Stimulated activated CD8-positive, alpha-beta memory T cell treated with anti-CD3 and anti-CD28 coated beads, Interleukin-4, amount 100 ng/mL, for 1 hour (primary cell): ENCODE measurements at places on chromosomes 6 and 20.

- no peak for DNase-seq
Measured at GRCh38 chr6:6942831-6943230, 164.9 kb upstream of the RREB1 start.

DNA sequence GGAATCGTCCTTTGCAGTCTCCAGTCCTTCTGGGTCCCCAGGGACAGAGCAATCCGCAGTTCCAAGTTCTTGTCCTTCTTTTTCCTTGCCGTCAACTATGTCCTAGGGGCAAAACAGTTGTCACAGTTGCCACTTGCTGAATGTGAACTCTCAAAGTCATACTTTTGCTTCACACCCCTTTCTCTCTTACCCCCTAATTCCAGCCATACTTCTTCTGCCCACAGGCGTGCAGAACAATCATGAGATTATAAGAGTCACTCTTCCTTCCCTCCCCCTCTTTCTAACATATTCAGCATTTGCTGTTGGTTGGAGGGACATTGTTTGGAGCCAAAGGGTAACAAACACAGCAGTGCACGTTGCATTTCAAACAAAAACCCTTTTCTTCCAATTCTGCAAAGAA lies 74.4 kb downstream of the BCAS1 start:
- no peak for DNase-seq

GRCh38 chr6:111499269-111499793 lies 16.3 kb upstream of the REV3L start:
- DNase-seq: no peak

DNA sequence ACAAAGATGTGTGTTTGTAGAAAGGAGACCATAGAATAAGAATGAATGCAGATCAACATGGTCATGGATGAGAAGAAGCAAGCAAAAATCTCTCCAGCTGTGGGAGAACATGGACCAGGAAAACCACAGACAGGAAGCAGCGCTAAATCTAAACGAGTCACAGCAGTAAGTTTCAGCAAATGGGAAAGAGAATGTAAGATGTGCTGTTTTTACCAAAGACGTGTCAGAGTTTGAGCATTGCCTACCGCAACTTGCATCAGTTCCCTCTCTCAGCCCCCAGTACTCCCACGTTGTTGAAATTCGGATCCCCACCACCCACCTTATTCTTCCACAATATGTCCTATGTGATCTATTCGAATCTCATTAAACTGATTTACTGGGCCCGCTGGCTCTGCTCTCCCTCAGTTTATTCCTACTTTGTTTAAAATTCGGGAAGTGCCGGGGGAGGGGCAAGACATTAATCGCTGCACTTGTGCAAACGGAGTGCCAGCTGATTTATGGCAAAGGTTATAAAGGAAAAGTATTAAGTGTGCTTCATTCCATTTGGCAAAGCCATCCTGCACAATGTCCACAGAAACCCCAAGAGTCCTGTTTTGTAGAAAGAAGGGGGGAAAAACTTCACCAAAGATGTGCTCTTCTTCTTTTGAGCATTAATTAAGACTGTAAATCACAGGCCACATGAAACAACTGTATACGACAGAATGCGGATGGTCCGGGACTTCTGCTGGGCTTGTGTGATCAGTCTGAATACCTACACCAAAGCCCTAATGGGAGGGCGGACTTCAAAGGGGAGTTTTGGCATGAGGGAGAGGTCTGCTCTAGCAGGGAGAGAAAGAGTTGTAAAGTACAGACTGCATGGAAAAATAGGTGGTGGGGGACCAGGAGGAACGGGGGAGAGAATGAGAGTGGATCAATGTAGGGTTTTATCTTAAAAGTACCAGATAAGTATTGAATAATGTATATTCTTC lies 59.1 kb upstream of the PRDM1 start:
- DNase-seq: no peak

DNA sequence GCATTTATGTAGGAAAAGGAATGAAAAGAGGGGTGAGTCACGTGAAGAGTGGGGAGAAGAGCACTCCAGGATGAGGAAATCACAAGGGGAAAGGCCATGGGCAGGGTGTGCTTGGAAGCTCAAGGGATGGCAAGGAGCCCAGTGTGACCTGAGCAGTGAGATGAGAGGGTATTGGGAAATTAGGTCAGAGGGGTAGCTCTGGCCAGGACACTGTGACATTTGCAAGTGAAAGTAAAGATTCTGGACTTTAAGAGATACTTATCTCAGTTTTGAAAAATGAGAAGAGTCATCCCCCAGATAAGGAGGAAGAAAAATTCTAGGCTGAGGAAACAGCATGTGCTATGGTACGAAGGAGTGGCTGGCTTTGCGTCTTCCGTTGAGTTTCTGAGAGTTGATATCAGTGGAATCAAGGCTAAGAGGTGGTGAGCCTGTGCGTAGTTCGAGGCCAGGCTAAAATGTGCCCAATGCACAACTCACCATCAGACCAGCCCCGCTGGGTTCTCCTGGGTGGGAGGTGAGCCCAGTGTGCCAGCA lies 79.9 kb downstream of the GCLC start:
- no peak for DNase-seq

DNA sequence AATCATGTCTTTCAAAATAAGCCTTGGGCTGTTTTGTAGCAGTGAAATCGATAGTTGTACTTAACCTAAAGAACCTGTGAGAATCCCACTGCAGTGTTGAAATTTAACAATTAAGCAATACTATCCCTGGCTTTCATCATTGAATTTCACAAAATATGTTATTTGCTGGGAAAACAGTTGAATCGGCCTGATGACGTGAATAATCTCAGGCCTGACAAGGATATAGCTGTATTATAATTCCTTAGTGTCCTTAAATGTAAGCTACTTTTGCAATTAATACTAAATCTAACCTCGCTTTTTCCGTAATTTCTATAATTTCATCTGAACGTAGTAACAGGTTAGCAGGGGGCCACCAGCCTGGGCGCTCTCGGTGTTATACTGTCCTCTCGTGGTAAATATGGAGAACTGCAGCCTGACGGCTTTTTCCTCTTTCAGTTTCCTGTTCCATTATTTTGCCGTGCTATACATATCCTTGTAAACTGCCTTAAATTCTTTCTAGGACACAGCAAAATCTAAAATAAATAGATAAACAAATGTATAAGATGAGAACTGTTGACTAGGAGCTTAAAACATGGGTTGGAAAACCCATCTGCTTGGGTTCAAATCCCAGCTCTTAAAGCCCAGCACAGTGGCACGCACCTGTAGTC lies 24.0 kb downstream of the MTFR2 start:
- DNase-seq: no peak

GRCh38 chr20:44208770-44209169 lies 1.8 kb downstream of the OSER1 start:
- DNase-seq: no peak

DNA sequence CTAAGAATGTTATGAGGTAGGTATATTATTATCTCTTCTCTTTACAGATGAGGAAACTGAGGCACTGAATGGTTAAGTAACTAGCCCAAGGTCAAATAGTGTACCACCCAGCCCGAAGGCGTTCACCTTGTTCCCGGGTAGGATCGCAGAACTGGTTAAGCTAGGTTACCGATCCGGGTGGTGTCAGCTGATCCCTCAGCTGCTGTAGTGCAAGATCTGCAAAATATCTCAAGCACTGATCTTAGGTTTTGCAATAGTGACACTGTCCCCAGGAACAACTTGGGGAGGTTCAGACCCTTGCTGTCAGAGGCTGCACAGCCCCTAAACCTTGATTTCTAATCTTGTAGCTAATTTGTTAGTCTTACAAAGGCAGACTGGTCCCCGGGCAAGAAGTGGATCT lies 28.1 kb downstream of the SLC52A3 start:
- DNase-seq: no peak

DNA sequence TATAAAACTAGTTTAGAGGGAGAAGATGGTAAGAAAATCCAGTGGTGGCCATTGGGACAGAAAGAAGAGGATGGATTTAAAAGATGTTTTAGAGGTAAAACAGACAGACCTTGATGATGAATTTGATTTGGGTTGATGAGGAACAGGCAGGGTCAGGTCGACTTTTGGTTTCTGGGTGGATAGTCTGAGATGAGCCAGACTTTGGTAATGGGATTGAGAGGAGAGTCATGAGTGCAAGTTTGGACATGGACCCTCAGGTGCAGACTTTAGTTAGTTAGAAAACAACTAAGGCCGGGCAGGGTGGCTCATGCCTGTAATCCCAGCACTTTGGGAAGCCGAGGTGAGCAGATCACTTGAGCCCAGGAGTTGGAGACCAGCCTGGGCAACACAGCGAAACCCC lies 257.9 kb downstream of the MAFB start:
- no peak for DNase-seq

- DNase-seq: no peak
Measured at GRCh38 chr20:35776513-35777101, 4.8 kb downstream of the PHF20 start.

DNA sequence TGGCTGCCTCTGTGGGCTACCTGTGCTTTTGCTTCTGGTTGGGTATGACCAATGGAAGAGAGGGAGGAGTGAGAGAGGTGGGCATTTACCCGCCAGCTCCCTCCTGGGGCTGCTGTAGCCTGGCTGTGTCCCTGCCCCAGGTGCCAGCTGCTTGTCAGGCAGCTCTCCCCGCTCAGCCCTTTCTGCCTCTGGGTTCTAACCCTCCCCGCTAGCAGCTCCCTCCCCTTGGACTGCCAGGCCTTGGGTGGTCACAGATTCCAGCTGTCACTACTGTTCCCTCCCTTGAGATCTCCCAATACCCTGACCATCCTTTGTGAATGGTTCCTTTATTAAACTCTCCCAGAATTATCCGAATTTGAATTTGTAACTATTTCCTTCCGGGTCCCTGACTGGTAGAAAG lies 95.5 kb upstream of the RNF24 start:
- no peak for DNase-seq
